ENCODE measurements at places on chromosomes 4 and X.

- no peak for DNase-seq
Measured at GRCh38 chrX:41409006-41409405, 38.1 kb upstream of the NYX start.

- DNase-seq: no peak
Measured at GRCh38 chrX:75276666-75277065, 2.8 kb downstream of the UPRT start.

- DNase-seq: no peak
Measured at GRCh38 chrX:150198776-150199175, 164.3 kb upstream of the MAMLD1 start.

- DNase-seq: no peak
Measured at GRCh38 chrX:28324321-28324721, 262.9 kb upstream of the IL1RAPL1 start.

- no peak for DNase-seq
Measured at GRCh38 chr4:130393231-130393630, 1297.3 kb downstream of the C4orf33 start.

DNA sequence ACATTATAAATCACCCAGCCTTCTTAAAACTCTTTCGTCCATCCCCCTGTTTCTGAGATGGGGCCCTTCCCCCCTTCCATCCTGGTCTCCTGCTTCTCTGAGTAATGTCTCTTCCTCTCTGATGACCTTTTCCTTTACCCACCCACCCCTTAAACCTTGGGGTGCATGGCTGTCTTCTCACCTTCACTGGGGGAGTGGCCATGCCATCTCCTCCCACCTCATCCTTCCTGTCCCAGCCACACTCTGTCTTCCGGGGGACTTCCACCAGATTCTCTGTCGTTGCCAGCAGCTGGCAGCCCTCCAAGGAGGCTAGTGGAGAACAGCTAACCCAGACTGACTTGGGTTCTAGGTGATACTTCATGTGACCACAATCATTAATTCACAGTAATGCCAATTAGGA is 83.2 kb upstream of the SCML1 start:
- DNase-seq: no peak

DNA sequence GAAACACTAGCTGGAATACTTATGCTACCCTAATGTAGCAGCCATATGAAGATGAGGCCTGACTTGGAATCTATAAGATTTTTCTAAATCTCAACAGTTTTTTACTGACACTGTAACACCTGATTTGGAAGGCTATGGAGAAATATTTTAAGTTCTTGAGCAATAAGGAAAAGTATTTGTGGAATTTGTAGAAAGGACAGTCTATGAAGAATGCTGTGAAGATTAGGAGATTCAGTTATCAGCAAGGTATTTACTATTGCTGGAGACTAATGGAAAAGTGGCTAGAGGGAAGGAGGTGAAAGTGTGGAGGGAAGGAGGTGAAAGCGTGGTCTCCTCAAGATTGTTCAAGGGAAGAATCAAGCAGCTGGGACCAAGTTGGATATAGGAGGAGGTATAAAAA is 190.0 kb upstream of the EMCN start:
- no peak for DNase-seq

DNA sequence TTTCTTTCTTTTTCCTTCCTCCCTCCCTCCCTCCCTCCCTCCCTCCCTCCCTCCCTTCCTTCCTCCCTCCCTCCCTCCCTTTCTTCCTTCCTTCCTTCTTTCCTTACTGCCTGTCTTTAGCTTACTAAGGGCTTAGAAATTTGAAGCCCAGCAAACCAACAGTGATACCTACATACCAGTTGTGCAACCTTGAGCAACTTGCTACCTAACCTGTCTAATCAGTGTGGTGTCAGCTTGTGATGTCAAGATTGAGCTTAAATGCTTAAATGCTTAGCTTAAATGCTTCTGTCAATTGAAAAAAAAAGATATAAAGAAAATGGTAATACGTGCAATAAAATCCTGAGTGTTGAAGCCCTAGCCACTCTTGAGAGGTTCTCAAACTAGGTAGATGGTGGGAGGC is 728.6 kb downstream of the TRIML1 start:
- DNase-seq: no peak

GRCh38 chr4:12846368-12846767 is 637.8 kb downstream of the RAB28 start:
- DNase-seq: no peak

DNA sequence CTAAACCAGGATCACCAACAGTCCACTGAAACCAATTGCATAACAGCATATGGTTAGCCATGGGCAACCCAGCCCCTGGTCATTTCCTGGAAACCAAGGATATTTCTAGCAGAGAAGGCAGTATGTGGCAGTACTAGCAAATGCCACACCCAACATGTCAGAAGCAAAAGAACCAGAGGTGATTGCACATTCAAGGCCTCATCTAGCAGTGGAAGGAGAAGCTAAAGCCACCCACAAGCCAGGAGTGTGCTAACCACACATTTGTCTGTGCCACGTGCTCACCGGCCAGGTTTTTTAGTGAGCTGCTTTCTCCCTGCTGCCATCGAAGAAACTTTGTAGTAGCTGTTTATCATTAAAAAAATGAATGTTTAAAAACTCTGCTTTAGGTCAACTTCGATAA is 42.0 kb downstream of the TEC start:
- no peak for DNase-seq

- DNase-seq: no peak
Measured at GRCh38 chrX:24838629-24839028, 144.9 kb downstream of the POLA1 start.

DNA sequence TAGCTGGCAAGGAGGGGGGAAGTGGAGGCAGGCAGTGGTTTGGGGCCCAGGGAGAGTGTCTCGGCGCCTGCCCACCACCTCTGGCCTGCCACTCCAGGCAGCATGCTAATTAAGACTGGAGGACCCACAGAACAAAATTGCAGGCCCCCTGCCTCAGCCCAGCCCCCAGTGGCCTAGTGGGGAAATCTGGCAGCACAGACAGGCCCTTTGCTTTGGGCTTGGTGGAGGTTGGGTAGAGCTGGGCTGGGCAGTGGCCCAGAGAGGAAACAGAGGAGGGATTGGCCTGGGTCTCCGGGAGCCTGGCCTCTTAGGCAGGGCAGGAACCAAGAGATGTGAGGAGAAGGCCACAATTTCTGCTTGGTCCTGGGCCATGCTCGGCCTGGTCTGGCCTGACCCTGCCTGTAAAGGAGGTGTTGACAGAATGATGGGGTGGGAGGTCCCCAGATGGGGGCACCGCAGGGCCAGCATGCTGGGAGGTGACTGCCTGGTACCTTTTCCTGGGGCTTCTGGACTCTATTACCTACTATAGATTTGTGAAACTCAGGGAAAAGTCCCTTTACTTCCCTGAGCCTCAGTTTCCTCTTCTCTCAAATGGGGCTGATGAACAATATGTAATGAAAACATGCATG is 92.4 kb upstream of the PJA1 start:
- no peak for DNase-seq

DNA sequence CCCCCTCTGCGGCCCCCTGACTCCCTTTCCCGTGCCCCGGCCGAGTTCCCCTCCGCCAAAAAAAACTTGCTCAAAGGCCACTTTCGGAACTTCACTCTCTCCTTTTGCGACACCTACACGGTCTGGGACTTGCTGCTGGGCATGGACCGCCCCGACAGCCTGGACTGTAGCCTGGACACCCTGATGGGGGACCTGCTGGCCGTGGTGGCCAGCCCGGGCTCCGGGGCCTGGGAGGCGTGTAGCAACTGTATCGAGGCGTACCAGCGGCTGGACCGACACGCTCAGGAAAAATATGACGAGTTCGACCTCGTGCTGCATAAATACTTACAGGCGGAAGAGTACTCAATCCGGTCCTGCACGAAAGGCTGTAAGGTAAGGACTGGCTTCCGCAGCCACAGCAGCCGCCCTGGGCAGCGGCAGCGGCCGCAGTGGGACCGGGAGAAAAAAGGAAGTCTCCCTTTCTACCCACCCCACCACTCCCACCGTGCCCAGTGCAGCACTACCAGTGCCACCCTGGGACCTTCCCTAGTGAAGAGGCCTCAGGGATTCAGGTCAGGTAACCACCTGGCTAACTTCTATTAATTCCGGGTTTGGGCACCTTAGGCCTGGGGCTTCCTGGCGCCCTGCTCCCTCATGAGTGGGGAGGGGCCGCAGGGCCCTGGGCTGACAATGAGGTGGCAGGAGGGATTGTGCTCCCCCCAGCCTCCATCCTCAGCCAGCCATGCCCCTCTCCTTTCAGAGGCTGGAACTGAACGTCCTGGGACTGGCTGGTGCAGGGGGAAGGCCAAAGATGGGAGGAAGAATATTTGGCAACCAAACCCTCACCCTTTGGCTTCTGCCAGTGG is 1.9 kb downstream of the NALF2 start:
- no peak for DNase-seq

DNA sequence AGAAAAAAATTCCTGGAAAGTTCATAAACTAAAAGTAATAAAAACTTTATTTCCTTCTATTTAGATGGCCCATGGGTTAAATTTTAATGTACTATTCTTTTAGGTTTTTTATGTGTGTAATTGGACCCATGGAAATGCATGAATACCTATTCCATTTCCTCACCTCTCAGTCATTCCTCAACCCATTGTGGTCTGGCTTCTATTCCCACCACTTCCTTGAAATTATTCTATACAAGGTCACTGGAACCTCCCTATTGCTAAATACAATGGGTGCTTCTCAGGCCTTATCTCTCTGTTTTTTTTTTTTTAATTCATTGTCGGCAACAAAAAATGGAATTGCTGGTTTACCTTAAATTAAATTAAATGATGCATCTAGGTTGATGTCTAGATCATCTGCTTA is 17.2 kb downstream of the SLC39A8 start:
- DNase-seq: no peak

GRCh38 chr4:13289391-13289790 is 194.7 kb downstream of the RAB28 start:
- no peak for DNase-seq

GRCh38 chr4:169225812-169226211 is 44.9 kb downstream of the SH3RF1 start:
- DNase-seq: no peak

- DNase-seq: no peak
Measured at GRCh38 chr4:72546456-72546855, 22.6 kb downstream of the ADAMTS3 start.

- DNase-seq: no peak
Measured at GRCh38 chr4:168637872-168638756, 141.3 kb downstream of the PALLD start.

DNA sequence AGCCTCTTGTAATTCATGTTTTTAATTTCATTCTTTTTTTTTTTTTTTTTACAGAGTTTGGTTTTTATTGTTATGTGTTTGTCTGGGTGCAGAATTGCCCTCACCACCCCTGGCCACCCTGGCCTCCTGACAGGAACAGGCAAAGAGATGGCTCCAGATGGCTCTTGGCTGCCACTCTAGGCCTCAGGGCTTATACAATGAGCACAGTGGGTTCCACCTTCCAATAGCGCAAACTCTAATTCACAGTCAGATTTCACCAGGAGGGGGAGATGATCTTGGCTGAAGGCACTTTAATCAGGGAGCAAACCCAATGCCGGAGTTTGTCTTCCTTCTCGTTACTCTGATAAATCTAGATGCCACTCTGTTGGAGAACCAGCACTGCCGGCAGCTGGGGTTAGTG is 24.8 kb downstream of the CPE start:
- DNase-seq: no peak

GRCh38 chrX:53724872-53725271 is 38.4 kb upstream of the HUWE1 start:
- DNase-seq: no peak

DNA sequence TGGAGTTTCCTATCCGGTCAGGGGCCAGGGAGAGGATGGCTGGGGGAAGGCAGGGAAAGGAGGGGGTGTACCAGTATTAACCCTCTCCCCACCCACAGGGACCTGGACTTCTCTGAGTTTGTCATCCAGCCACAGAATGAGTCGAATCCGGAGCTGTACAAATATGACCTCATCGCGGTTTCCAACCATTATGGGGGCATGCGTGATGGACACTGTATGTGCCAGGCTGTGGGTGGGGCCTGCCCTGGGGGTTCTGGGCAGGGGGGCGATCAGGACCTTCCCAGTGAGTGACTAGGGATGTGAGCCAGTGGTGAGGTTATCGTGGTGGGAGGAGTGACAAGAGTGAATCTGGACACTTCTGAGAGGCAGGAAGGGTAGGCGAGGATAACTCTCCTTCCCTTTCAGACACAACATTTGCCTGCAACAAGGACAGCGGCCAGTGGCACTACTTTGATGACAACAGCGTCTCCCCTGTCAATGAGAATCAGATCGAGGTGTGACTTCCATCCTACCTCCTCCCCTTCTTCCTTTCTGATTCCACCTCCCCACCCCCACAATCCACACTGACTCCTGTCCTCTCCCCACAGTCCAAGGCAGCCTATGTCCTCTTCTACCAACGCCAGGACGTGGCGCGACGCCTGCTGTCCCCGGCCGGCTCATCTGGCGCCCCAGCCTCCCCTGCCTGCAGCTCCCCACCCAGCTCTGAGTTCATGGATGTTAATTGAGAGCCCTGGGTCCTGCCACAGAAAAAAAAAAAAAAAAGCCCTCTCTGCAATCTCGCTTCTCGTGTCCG is 14.6 kb downstream of the USP11 start:
- DNase-seq: no peak

DNA sequence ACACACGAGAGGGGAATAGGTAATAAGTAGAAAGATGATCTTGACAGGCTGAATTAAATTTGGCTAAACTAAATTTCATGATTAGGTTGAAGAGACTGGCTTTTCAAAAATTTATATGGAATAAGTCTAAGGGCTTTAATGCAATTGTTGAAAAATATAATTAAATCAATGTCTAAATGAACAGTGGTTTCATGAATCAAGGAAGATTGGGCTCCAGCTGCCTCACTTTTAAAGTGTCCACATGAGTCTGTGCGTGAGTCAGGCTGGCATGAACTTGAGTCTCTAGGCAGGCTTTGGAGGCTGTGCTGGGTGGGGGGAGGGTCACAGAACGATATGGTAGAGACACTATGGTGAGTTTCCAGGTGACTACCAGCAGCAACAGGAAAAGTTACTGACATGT is 111.9 kb downstream of the SORBS2 start:
- DNase-seq: no peak

DNA sequence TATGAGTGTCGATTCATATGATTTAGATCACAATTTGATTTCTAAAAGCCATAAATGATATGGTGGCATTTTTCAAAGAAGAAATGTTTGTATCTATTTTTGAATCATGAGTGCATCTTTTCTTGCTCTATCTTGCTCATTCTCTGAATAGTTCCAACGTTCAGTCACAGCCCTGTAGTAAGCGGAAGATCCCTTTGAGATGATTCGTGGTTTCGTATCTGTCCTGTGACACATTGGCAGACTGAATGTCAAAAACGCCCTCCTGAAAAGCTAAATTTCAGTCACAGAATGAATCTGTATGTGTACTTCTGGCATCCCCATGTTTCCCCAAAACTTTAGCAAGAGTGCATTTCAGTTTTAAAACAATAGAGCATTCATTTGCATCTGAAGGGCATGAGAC is 1066.9 kb upstream of the TENM3 start:
- DNase-seq: no peak

- no peak for DNase-seq
Measured at GRCh38 chr4:99921174-99921573, 25.2 kb downstream of the DNAJB14 start.

DNA sequence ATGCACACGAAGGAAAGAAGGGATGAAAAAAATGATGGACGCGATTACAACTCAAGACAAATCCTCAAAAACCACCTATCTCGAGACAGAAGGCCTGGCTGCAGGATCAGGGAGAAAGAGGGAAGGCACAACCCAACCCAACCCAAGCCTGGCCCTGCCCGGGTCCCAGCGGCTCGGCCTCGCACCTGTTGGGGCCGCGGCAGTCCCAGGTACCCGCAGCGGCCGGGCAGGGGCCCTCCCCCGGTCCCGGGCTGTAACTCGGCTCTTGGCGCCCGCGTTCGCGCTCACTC is 464 bp downstream of the RASGEF1B start:
- DNase-seq: no peak
